A549 (cell line): ENCODE measurements at places on chromosomes 1 and 21. TPM values are rescaled to one million over a fixed set of nuclear protein-coding genes. Genes with fewer than 3 reads are reported as not detected.

CYP4B1 gene
- polyA plus RNA-seq = not detected in 3 replicates

CGN gene
- polyA plus RNA-seq = 2.3 to 3.0 TPM (median 2.4 TPM) in 3 replicates

NEGR1 gene
- not detected in 3 replicates for polyA plus RNA-seq

PTPN14 gene
- polyA plus RNA-seq = 9.2 to 13.0 TPM (median 10.3 TPM) in 3 replicates
